Vagina (tissue), 2 donors: ENCODE measurements at places on chromosomes 6 and 20.

DNA sequence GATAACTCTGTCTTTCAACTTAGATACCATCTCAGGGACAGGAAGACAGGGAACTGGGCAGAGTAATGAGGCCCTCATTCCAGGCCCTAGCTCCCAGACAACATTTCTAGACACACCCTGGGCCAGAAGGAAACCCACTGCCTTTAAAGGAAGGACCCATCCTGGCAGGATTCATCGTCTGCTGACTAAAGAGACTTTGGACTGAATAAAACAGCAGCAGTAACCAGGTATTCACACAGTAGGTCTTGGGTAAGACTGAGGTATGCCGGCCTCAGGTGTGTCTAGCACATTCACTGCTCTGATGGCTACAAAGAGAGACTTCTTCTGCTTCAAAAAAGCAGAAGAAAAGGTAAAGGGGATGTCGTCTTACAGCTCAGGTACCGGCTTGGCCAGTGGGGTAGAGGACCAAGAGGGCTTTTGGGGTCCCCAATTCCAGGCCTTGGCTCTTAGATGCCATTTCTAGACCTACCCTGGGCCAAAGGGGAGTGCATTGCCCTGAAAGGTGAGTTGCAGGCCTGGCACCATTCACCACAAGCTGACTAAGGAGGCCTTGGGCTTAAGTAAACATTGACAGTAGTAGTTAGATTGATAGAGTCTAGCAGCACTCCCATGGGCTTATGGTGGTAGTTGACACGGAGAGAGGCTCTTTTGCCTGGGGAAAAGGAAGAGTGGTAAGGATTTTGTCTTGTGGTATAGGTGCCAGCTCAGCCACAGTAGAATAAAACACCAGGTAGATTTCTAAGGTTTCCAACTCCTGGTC lies 13.4 kb downstream of the SNX14 start:
- DNase-seq = no peak

DNA sequence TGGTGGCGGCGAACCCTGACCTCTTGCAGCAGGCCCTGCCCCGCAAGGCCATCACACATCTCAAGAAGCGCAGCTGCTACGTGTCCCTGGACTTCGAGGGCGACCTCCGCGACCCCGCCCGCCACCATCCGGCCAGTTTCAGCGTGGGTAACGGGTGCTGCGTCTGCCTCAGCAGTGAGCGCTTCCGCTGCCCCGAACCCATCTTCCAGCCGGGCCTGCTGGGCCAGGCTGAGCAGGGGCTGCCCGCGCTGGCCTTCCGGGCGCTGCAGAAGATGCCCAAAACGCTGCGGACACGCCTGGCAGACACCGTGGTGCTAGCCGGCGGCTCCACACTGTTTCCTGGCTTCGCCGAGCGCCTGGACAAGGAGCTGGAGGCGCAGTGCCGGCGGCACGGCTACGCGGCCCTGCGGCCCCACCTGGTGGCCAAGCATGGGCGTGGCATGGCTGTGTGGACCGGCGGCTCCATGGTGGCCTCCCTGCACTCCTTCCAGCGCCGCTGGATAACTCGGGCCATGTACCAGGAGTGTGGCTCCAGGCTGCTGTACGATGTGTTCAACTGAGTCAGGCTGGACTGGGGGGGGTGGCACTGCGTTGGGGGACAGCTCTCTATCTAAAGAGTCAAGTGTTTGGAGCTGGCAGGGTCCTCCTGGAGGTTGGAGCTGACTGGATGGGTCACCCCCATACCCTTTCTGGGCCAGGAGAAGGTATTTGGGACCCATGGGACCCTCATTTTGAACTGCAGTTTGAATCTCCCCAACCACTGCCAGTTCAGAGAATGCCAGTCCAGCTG lies 1.1 kb downstream of the ACTL10 start:
- no peak for DNase-seq

- DNase-seq = no peak
These were observed 1002.0 kb upstream of the ADGRB3 start for GRCh38 chr6:67633058-67633457.

DNA sequence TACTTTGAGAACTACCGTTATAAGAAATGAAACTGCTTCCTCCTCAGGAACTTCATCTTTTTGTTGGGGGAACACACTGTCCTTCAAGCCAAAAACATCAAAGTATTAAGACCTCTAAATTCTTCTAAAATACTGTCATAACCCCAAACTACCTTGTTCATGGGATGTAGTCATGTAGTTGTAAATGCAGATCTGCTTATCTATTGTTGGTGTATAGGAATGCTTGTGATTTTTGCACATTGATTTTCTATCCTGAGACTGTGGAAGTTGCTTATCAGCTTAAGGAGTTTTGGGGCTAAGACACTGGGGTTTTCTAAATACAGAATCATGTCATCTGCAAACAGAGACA lies 282.9 kb upstream of the RUNX2 start:
- DNase-seq = no peak

- no peak for DNase-seq
These were observed 101.5 kb upstream of the PTCHD4 start for GRCh38 chr6:48212501-48212900.

DNA sequence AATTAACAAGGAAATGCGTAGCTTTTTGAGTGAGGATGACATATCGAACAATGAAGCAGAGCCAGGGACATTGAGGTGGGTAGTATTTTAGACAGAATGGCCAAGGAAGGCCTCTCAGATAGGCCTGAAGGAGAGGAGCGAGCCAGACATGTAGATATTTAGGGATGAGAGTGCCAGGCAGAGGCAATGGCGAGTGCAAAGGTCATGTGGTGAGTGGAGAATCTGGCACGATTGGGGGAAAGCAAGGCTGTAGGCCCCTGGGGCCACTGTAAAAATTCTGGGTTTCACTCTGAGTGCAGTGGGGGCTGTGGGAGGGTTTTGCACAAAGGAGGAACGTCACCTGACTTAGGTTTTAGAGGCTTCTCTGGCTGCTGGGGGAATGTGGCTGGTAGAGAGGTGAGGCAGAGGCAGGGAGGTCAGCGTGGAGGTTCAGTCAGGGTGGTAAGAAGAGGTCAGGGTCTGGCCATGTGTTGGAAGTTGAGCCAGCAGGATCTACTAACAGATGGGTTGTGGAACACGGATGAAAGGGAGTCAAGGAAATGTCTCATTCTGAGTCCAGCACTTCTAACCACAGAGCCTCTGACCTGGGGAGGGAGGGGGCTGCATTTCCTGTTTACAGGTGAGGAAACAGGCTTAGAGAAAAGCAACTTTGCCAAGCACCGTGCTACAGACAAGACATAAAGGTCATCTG lies 11.3 kb downstream of the SIRPA start:
- DNase-seq = no peak

- DNase-seq = no peak
These were observed 629.0 kb downstream of the EPHA7 start for GRCh38 chr6:92790381-92790780.

GRCh38 chr6:499617-500016 lies 108.1 kb downstream of the IRF4 start:
- no peak for DNase-seq

DNA sequence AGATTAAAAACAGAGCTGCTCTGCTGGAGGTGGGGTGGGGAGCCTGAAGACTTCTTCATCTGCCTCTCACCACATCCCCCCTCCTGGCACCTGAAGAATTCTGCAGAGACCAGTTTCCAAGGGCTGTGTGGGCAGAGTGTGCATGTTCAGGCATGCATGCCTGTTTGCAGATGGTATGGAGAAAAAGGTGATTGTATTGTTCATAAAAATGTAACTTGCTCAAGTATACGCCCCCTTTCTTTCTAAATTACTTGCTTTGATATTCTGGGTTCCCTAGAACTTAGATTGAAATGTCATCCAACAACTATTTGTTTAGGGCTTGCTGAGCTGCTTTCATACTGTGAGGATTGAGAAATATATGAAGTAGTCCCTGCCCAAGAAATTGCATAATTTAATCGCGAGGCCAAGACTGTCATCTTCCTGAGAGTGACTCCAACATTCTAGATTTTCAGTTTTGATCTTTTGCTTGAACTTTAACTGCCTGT lies 83.6 kb downstream of the LCA5 start:
- no peak for DNase-seq

DNA sequence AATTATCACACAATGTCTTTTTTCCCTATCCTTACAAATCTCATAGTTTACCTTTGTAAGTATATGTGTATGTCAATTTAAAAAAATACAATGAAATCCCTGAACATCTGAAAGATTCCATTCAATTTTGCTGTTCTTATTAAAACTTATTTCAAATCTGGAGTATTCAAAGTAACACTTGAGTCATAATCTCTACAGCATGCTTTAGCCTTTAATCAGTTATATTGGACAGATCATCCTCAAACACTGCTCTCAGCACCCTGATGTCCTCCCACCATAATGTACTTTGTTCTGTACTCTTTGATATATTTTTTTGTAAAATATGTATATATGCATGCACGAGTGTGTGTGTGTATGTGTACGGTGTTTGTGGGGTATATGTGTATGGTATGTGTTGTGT lies 83.0 kb upstream of the RPS6KA2 start:
- no peak for DNase-seq

DNA sequence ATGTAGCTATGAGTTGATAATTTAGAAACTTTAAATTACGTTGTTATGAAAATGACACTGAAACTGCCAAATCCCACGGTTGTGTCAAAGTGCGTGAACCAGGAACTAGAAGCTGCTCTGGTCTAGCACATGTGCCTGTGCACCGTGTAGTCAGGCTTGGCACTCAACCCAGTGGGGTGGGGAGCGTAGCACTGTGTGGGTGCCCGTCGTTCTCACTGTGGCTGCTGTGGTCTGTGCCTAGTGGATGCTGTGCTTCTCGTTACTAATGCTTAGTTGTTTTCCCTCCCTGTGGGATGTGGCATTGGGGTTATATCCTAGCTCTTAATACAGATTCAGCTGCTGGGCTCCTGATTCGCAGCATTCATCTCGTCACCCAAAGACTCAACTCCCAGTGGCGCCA lies 46.2 kb upstream of the ADIG start:
- no peak for DNase-seq

DNA sequence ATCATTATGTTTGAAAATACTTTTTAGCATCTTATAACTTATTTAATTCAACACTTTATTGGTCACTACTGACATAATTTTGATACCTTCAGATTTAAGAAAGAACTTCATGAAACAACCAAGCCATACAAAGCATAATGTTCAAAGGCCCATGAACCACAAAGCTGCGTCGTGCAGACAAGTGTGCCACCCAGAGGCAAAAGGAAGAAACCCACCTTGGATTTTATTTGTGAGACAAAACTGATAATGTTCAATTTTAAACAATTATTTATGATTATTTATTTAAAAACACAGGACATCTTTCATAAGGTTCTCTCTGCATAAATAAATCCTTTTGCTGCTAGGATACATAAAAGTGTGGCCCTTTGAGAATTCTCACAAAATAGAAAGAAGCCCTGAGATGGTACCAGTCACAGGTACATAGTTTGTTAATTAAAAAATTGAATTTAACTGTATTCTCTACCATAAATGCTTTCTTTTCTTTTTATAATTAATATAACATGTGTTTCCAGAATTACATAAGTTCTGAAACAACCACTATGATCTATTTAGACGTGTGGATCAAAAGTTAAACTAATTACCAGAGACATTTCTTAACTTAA lies 143.7 kb downstream of the RALGAPA2 start:
- DNase-seq = no peak

DNA sequence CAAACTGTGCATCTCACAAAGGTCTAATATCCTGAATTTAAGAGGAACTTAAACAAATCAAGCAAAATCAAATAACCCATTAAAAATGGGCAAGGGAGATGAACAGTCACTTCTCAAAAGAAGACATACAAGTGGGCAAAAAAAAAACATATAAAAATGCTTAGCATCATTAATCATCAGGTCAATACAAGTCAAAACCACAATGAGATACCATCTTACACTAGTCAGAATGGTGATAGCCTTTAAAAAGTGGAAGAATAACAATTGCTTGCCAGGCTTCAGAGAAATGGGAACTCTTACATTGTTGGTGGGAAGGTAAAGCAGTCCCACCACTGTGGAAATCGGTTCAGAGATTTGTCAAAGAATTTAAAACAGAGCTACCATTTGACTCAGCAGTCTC lies 646.7 kb upstream of the PTCHD4 start:
- DNase-seq = no peak

DNA sequence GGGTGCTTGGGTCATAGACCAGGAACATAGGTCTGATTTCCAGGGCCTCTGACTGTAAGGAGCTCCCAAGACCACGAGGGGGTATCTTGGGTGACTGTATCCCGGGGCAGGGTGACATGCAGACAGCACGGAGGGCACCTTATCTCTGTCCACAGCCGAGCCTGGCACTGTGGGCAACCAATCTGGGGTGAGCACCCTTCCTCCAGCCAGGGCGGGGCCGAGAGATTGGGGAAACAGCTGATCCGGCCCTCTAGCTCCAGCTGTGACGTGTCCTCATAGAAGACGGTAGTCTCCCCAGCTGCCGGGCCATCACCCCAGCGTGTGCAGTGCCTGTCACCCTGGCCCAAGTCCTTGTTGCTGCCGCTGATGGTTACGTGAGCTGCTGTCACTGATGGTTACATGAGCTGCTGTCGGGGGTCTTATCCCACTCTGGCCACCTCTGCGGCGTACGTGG lies 139.6 kb upstream of the RNF24 start:
- DNase-seq = no peak

DNA sequence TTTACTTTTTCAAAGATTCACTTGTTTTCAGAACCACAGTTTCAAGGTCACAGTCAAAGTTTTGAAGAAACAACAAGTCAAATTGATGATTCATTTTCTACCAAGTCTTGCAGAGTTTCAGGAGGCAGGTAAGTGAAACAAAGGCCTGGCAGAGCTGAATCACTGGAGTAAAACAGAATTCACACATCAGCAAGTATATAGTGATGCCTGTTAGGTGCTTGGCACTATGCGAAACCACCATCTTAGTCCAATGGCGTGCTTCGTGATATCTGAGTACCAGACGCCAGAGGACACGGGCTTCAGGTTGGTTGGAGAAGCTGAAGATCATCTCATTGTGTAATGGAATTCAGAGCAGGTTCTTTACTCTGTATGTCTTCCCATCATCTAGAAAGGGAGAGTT lies 75.9 kb downstream of the RTN4IP1 start:
- no peak for DNase-seq

DNA sequence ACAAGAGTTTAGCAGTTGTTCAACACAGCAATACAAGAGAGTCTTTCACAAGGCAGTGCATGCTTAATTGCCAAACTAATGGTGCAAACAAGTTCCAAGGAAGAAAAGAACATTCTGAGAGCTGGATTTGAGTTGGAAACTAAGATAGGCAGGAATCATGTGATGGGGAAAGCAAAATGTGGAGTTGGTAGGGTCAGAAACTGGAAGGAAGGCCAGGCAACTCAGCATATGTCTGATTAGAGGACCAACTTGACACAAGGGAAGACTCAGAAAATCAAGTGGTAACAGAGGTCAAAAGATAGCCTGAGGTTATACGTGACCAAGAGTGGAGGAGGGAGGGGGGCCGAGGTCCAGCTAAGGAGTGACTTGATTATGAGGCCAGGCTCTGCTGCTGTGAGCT lies 117.3 kb downstream of the SMLR1 start:
- DNase-seq = no peak

GRCh38 chr6:130825772-130826441 lies 1.3 kb upstream of the SMLR1 start:
- DNase-seq = no peak

- no peak for DNase-seq
These were observed 7.9 kb upstream of the RIN2 start for GRCh38 chr20:19750101-19750606.

GRCh38 chr6:69422020-69422419 lies 374.8 kb downstream of the LMBRD1 start:
- DNase-seq = no peak
